Right cardiac atrium (tissue), 5 donors: ENCODE measurements at places on chromosomes 7 and 10. TPM values are rescaled to one million over a fixed set of nuclear protein-coding genes. Genes with fewer than 3 reads are reported as not detected.

- no peak for DNase-seq
These were observed 547.4 kb downstream of the PHTF2 start for GRCh38 chr7:78345979-78346378.

The PRRT4 gene
- 0.84 TPM for total RNA-seq

DNA sequence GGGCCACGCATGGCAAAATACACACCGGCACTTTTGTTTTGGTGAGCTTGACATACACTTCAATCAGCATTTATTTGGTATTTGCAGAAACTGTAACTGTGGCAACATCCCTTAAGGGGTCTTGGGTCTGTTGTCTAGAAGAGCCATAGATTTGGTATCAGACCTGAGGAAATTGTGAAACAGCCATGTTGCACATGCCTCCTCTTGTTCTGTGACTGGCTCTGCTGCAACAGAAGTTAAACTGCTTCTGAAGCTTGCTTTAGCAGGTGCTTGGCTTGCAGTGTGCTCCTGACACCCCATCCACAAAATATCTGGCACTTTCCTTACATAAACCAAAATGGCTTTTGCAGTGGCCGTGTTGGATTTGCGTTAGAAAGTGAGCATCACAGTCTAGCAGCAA is 247.3 kb downstream of the GATA3 start:
- no peak for DNase-seq

GRCh38 chr10:113304726-113305125 is 248.1 kb upstream of the HABP2 start:
- no peak for DNase-seq

The CREB5 gene
- 8.1 TPM for total RNA-seq

DNA sequence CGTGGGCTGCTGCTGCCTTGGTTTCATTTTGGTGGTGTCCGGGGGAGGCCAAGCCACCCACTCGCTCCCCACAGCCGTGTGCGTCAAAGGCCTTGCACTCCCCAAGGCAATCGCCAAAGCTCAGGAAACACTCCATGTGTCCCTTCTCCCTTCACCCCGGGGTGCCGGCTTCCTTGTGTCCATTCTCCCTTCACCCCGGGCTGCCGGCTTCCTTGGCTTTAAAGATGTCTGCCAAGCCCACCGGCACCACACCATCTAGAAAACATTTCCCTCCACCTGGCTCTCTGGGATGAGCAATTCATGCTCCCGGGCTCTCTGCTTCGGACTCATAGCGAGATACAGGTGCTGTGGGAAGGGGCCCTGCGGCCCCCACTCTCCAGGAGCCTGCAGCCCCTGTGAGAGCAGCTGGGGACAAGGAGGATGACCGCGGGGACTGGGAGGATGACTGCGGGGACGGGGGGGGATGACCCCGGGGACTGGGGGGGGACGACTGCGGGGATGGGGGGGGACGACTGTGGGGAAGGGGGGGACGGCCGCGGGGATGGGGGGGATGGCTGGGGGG is 322.1 kb downstream of the DNAJB6 start:
- no peak for DNase-seq

DNA sequence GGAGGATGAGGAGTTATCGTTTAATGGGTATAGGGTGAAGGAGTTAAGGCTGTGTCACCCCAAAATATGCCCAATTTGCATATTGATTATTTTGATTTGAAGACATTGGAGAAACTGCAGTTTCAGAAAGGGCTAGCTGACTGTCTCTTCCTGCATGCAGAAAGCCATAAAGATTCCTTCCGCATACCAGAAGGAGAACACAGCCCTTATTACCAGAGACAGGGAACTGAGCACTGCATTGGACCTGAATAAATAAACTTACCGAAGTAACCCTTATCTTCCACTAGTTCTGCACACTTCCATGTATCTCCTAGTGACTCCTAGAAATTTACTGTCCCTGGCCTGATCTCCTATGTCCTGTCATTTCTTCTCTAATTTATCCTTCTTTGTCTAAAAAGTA is 821.9 kb upstream of the AUTS2 start:
- no peak for DNase-seq

DNA sequence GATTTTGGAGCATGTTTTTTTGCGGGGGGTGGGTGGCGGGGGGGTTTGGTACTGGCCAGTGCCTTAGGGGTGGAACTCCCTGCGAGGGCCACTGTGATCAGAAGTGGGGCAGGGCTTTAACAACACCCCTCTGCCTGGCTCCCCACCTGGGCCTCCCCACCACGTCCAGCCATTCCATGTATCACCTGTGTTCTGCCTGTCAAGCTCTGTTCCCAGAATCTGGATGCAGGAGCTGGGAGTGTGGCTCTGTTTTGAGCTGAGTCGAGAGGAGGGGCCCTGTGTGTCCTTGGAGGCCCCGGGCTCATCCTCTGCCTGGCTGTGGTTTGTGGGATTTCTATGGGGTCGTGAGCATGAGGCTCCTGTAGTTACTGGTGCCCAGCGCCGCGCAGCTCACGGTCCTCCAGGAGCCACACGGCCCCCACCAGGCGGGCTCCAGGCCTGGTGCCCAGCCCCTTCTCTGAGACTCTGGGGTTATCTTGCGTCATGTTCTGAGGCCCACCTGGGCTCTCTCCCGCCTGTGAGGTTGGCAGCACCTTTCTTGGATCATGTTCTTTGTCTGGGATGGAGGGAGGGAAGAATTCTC is 29.6 kb downstream of the PFKFB3 start:
- DNase-seq: no peak

The SLC29A4 gene
- 3.2 TPM for total RNA-seq

GRCh38 chr10:63446716-63447440 is 18.9 kb downstream of the JMJD1C start:
- no peak for DNase-seq

- DNase-seq: no peak
These were observed 176.2 kb downstream of the PRKAG2 start for GRCh38 chr7:151700586-151701165.

DNA sequence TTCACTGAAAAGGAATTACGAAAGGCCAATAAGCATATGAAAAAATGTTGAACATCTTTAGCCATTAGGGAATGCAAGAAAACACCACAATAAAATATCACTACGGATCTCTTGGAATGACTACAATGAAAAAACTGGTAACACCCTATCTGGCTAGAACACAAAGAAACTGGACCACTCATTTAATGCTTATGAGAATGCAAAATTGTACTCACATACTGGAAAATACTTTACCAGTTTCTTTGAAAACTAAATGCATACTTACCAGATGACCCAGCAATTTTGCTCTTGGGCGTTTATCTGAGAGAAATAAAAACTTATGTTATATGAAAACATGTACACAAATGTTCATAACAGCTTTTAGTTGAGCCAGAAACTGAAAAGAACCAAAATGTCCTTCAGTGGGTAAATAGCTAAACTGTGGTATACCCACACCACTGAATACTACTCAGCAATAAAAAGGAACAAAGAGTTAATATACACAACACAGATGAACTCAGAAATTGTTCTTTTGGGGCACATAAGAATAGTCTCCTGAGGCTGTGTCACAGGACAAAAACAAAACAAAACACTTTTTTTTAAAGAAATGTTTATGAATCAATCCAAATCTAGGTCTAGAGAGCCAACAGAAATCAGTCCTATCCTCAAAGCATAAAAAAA is 23.5 kb downstream of the CNOT4 start:
- DNase-seq: no peak

GRCh38 chr10:70579234-70580002 is 23.1 kb downstream of the PRF1 start:
- no peak for DNase-seq

The TEX36 gene
- total RNA-seq: not detected
